NCI-H1417 (cell line): ENCODE measurements at places on chromosomes 5 and 9.

DNA sequence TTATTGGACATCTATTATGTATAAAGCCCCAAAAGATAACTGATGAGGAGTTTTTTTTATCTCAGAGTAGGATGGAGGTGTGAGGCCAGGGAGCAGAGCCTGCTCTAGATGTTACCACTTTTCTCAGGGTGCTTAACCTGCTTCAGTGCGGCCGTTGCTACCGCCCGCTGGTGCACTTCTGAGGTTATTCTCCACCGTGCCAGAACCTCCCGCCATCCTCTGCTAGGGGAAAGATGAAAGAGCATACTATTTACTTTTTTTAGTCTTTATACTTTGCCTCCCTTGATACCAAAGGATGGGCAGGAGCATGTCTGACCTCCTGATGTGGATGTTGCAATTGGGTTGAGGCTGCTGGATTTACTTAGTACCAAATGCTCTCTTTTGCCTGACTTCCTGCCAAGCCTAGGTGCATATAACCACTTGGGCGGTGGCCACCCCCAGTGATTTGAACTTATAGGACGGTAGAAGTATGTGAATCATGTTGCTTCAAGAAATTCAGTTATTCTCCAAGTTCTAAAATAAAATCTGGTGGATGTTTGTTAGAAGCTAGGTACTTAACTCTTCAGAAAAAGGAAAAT, 71.1 kb upstream of the HSPB3 start:
- no peak for DNase-seq

DNA sequence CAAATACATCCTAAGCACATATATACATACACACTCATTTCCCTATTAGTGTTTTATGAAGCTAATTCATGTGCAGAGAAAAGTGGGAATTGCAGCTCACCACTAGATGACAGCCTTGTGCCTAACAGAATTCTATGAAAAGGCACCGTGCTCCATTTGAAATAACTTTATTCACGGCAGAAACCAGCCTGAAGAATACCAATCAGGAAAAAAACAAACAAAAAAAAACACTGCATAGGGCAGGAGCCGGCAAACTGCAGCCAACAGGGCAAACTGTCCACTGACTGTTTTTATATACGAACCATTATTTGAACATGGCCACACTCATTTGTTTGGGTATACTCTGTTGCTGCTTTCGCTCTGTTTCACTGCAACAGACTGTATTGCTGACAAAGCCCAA, 33.6 kb downstream of the ERMP1 start:
- DNase-seq, result no peak

DNA sequence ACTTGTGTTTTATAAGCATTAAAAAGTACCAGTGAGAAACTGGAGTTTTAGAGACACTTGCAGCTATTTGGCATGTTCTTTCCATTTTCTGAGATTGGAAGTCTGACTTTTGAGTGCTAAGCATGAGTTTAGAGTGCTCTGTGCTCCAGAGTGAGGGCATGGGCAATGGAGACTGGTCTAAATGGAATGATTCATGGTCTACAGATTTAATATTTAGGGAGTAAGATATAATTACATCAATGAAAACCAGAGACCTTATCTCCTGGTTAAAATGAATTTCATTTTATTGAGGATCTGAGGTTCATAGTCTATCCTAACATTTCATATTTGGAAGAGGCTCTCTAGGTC, 135.9 kb upstream of the RPS23 start:
- no peak for DNase-seq

- no peak for DNase-seq
These were observed 4.6 kb downstream of the BASP1 start for GRCh38 chr5:17221843-17222636.

GRCh38 chr9:33443047-33443446, 4.3 kb downstream of the AQP3 start:
- no peak for DNase-seq

DNA sequence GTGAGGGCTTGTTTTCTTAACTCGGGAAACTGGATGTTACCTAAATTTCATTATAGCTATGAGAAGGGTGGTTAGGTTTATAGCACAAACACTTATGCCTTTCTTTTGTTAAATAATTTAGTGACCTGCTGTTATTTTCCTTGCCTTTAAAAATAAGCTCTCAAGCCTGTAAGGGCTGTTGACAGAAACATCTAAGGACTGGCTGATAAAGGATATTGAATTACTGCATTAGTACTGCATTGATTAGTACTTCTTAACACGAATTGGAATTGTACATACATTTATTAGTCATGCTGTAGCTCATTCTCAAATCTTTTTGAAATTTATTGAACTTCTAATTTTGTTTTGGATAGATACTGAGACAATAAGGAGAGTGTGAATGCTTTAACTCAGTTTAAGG, 85.1 kb upstream of the DHFR start:
- peak; percentile 4 for DNase-seq

DNA sequence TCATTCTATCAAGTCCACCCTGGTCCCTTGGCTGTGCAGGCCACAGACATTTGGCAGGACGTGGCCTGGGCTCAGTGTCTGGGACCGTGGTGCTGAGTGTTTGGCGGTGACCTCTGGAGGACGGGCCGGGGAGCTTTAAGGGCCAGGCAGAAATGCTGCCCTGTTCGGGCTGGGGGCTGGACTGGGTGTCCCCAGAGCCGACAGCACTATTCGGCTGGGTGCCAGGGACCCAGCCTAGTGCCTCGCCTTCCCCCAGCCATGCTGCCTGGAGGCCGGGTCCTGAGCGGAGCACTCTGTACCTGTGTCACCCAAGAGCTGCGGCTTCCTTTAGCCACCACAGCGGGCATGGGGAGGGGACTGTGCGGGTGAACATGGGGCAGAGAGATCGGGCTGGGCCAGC, 40.4 kb downstream of the COL5A1 start:
- DNase-seq, result no peak

- no peak for DNase-seq
These were observed 41.3 kb downstream of the PFDN1 start for GRCh38 chr5:140261403-140262171.

DNA sequence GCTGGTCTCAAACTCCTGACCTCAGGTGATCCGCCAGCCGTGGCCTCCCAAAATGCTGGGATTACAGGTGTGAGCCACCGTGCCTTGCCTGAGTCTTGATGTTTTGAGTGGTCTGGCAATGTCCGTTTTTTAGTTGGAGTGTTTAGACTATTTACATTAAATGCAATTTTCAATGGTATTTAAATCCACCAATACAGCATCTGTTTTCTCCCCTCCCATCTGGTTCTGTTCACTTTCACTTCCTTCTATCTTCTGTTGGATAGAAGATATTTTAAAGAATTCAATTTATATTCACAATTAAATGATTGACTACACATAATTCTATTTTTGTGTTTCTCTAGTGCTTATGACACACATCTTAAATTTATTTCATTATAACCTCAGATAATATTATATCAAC, 26.0 kb upstream of the PCAT7 start:
- no peak for DNase-seq

GRCh38 chr5:169350759-169351240, 49.9 kb upstream of the SLIT3 start:
- DNase-seq, result no peak

- no peak for DNase-seq
These were observed 191.7 kb downstream of the GABBR2 start for GRCh38 chr9:98516897-98517503.

DNA sequence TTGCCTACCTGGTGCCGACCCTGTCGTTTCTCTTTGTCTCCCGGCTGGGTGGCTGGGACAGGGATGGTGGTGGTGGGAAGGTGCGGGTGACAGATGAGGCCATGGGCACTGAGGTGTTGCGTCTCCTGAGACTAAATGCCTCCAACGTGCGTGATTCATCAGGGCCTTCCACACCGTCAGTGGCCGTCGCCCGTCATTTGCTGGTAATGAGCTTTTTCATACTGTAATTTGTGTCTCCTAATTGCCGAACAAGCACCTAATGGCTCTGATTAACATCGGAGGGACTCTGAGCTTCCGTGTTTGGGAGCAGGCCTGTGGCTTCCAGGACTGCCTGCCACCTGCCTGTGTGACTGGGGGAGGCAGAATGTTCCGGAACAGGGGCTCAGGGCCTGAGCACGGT, 35.2 kb downstream of the RXRA start:
- DNase-seq, result peak; percentile 70

GRCh38 chr9:122368642-122369041, 2.2 kb upstream of the PTGS1 start:
- DNase-seq, result no peak

DNA sequence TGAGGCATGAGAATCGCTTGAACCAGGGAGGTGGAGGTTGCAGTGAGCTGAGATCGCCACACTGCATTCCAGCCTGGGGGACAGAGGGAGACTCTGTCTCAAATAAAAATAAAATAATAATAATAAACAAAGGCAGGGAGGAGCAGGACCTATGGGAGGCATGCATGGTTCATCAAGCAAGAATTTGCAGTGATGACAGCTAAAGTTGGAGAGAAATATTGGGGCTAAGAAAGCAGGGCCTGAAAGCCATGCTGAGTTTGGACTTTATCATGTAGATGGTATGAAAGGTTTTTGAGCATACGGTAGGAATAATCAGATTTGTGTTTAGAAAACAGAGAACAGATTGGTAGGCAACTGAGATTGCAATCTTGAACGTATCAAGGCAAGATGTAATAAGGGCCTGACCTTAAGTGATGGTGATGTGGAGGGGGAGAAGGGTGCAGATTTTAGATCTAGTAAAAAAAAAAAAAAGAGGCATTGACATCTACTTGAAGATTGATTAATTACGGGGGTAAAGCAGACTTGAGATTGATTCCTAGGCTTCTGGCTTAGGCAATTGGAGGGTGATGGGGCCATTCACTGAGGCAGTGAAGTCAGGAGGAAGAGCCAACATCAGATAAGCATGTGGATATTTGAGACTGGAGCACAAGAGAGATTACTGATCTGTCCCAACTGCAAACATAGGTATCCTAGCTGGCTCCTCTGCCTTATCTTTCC, 50.7 kb downstream of the CFAP95 start:
- DNase-seq, result no peak

DNA sequence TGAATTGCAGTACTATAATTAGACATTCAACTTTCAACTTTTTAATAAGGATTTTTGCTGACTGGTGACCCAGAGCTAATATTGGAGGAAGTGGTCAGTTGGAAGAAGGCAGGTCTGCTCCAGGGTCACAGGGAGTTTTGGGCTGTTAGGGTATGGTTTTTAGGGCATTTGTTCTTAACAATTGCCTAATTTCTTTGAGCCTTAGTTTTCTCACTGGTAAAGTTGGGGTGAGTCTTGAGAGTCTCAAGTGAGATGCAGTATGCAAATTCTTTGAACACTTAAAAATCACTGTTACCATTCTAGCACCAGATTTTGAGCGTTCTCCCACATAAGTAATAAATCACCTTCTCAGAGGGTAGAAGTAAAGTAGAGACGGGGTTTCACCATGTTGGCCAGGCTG, 50.9 kb downstream of the RMI1 start:
- no peak for DNase-seq

DNA sequence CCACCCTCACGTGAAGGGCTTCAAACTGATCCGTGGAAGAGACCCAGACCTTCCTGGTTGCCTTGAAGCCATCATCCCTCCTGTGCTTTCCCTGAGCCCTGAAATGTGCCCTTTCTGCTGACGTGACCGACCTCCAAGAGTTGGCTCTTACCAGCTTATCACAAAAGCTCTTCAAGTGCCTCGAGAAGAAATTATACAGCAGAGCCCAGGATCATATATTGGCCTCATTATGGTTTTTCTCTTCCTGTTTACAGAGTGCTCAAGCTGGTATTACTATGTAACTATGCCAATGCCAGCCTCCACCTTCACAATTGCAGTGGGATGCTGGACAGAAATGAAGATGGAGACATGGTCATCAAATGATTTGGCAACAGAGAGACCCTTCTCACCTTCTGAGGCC, 66.0 kb downstream of the AOPEP start:
- DNase-seq, result no peak

DNA sequence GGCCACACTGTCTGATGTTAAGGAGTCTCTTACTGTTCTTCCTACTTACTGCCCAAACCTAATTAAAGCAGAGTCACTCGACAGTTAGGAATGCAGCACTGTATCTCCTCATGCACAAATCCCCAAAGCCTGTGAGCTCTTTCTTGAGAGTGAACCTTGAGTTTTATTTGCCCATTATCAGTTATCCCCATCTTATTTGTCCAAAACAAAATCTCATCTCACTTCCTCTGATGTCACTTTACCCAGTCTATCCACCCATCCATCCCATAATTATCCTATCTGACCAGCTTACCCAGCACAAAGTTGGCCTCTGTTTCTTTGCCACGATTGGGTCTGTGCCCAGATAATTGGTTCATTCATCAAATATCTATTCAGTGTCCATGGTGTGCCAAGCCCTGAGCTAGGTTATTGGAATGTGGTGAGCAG, 250.8 kb downstream of the SLIT3 start:
- DNase-seq, result no peak

DNA sequence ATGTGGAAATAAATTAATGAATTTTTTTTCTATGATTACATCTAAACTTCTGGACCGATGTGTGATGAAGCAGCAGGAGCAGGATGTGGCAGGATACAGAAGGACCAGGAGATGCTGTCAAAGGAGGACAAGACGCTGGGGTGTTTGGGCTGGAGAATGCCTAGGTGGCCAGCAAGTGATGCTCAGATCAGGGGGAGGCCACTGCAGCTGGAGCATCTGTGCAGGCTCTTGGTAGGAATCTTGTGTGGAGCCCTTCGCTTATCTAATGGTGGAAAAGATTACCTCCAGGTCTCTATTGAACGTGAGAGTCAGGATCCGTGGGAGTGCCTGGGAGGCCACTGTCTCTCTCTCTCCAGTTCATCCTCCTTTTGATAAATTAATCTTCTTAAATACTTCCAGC, 79.8 kb downstream of the MRPL36 start:
- DNase-seq, result no peak

DNA sequence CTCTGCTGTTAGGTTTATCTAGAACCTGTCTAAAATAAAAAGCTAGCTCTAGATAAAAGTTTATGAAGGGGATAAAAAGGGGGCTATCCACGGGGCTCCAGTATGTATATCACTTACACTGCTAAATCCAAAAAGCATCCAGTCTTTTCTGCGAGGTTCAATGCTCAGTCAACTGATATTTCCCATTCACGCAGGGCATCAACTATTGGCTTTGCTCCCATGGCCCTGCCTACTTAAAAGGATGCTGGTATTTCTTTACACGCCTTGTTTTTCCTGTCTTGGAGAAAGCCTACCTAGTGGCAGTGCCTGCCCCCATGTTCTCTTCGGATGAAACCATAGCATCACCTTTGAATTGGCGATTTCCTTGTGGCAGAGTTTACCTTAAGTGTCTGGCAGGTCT, 8.1 kb downstream of the SPRY4 start:
- no peak for DNase-seq

DNA sequence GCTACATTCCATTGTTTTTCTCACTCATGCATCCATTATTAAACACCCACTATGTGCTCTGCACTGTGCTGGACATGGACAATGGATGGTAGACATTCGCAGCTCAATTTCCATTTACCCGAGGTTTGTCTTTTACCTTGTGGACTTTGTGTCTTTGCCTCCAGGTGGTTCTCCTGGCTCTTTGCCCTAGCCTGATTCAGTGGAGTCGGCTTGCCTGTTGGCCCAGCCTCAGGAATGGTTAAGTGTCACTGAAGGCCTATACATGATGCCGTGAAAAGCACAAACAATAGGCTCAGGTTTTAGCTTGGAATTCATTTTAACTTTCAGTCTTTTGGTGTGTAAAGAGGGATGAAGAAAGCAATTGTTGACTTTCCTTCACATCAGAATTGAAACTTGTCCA, 16.5 kb upstream of the DMRT3 start:
- no peak for DNase-seq
